Lower lobe of right lung (tissue), 2 donors: ENCODE measurements at places on chromosomes 5 and 9.

- DNase-seq, result no peak
These were observed 264.3 kb upstream of the PANK3 start for GRCh38 chr5:168843277-168844015.

GRCh38 chr9:133927041-133927440 lies 65.1 kb downstream of the VAV2 start:
- no peak for DNase-seq

- no peak for DNase-seq
These were observed 218.1 kb upstream of the NREP start for GRCh38 chr5:111975133-111975532.

DNA sequence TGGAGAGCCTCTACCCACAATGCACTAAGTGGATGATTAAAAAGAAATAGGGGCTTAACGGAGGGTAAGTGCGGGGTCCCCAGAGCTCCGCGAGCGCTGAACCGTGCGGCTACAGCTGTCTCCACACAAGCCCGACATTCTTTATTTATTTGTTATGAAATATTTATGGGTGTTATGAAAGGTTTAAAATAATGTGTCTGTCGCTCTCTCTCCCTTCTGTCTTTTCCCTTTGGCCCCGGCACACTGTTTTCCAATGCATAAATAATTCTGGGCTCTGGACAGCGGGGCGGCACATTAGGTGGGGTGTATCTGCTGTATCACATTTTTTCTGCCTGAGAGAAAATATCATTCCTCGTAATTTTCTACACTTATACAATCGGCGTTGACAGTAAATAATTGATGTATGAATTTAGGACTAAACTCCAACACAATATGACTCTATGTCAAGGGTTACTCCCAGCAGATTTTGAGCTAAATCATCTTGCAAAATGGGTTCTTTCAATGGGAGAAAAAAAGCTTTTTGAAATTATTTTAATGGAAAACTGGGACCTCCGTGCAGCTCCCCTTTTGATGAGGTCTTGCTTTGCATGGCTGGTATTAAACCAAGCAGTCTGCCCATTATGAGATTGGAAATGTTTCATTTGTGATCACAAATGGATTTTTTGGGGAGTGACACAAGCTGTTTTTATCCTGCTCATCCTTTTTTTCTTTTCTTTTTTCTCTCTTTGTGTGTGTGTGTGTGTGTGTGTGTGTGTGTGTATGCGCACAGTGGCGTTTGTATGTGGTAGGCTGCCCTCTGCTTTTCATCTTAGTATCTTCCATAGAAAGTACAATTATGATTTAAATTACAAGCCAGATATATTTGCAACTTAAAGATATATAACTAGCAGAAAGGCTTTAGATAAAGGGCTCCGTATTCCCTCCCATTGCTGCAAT lies 370.6 kb upstream of the IRX4 start:
- no peak for DNase-seq

DNA sequence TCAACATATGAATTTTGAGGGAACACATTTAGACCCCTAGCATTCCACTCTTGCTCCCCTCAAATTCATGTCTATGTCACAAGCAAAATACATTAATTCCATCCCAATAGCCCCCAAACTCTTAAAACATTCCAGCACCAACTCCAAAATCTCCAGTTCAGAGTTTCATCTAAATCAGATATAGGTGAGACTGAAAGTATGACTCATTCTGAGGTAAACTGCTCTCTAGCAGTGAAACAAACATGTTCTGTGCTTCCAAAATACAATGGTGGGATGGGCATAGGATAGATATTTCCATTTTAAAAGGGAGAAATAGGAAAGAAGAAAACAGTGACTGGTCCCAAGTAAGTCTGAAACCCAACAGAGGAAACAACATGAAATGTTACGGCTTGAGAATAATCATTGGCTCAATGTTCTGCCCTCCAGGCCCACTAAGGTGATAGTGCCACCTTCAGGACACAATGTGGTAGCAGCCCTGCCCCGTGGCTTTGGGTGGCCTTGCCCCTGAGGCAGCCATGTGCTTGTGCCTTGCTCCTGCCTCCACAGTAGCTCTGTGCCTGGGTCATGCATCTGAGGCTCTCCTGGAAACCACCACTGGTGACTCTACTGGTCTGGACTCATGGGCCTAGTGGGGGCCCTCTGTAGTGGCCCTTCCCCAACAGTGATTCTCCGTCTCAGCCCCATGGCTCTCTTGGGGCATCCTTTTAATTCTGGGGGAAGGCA lies 36.4 kb upstream of the IPPK start:
- DNase-seq, result no peak

- no peak for DNase-seq
These were observed 6.2 kb downstream of the FER start for GRCh38 chr5:108753877-108754276.

GRCh38 chr9:11103525-11103924 lies 490.7 kb upstream of the PTPRD start:
- no peak for DNase-seq

GRCh38 chr9:116284518-116284917 lies 130.9 kb downstream of the PAPPA start:
- DNase-seq, result no peak

DNA sequence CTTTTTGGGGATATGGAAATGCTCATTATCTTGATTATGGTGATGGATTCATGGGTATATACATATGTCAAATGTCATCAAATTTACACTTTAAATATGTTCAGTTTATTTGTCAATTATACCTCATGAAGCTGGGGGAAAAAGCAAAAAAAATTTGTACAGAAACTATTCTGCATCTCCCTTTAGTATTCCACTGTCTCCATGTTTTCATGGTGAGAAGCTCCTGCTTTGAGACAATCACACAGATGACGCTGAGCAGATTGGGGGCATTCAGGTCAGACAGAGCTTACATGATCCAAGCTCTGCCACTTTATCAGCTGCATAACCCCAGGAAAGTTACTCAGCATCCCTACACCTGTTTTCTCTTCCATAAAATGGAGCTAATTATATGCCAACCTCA lies 101.5 kb downstream of the PLPPR1 start:
- DNase-seq, result no peak

DNA sequence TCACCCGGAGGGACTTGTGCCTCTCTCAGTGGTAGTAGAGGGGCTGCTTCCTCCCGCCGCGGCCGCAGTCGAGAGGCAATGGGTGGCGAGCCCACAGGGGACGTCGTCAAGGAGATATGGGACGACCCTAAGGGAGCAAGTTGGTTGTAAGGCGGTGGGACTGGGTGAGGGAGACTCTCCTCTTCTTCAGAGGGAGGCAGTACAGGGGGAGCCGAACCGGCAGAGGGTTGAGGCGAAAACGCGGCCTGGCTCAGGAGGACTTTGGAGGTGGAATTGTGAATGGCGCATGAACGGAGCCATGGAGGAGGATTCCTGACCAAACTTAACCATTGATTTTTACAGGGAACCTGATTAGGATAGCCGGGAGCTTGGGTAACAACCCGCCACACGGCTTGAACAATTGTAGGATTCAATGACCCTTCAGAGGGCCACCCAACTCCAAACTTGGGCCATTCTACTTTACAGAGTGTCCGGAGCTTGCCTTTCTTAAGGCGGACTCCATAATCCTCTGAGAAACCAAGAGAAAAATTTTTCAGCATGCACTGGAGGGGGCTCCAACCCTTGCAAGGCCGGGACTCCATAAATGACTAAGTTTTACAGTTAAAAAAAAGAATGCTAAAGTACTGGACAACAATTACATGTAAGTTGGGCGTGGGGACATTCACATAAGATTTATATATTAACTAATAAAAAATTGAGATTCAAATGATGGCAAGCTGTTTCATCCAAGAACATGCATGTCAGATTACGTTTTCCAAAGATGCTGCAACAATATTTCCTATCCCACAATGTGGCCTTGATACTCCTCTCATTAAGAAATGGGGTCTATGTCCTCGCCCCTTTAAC lies 19.4 kb upstream of the RHOBTB3 start:
- DNase-seq, result no peak

DNA sequence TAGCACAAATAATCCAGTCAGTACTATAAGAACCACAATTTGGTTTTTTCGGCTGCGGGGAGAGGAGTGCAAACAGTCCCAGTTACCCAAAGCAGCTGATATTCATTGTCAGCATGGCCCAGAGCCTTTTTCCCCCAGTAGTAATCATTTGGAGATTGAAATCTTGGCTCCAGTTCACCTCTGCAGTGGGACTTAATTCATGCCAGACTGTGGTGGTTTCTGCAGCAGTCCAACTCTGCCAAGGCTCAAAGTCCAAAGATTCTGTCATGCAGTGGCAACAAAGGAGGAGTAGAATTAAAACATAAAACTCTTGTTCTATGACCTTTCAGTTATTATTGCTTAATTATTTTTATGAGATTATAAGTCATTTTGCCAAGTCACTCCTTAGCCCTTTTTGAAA lies 25.0 kb upstream of the TRIM36 start:
- DNase-seq, result no peak

DNA sequence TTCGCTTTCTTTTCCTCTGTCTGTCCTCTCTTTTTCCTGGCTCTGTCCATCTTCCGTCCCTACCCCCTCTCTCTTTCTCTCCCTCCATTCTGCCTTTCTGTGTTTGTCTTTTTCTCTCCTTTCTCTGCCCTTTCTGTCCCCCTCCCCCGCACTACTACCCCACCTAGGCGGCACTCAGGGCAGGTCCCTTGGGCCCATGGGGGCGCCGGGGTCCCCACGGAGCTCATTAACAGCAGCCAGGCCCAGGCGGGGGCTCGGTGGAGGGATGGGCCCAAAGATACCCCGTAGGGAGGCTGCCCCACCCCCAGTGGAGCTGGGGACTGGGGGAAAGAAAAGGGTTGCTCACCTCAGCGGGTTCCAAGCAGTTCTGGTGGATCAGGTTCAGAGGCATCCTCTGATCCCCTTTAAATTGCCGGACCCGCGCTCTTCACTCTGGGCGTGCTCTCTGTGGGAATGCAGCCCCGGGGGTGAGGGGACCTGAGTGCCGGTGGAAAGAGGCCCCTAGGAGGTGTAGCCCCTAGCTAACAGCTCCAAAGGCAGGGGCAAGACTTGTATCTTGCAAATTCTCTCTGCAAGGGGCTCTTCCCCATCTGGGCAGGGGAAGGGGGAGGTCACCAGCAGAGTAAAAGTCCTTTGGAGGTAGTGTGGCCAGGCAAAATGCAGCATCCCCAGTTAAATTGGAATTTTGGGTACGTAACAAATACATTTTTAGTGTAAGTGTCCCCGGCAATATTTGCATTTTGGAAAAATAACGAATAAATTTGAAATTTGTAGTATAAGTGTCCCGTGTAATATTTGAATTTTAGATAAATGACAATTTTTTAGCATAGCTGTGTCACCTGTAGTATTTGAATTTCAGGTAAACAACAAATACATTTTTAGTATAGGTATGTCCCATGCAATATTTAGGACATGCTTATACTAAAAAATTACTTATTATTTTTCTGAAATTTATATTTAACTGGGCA lies 7.4 kb downstream of the LHX2 start:
- DNase-seq, result no peak

GRCh38 chr5:10432059-10433008 lies 9.3 kb upstream of the ROPN1L start:
- DNase-seq, result no peak

DNA sequence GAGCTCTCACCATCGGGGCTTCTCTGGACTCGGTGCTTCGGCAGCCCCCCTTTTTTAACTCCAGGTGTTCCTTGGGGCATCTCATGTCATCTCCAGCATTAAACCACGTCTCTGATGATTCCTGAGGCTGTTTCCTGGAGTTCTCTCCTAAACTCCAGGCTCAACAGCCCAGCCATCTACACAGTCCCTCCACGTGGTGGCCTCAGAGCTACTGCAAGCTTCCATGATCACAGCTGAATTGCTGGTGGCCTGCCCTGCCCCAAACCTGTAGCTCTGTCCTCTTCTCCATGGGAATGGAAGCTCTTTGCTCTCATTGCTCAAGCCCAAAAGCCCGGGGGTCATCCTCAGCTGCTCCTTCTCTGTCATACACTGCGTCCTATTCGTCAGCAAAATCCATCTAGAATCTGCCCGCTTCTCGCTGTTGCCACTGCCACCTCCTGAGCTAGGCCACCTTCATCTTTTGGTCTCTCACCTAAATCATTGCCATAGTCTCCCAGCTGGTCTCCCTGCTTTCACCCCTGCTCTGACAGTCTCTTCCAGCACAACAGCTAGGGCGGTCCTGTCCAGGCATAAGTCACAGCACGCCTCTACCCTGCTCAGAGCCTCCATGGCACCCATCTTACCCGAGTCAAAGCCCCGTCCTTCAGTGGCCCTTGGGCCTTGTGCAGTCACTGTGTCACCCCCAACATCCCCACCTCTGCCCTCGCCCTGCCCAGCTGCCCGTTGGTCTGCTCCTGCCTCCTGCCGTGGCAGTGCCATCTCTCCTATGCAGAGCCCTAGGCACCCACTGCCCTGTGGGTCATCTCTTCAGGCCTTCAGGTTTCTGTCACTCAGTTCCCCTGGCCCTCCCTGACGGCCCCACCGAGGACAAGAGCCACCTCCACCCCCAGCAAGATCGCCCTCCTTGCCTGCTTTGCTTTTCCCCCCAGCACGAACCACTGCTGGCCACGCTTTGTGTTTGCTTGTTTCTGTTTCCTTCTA lies 6.4 kb downstream of the B4GALT7 start:
- DNase-seq, result no peak
